ENCODE measurements at places on chromosomes 16 and 17.

GRCh38 chr16:11535494-11535893 is 51.2 kb downstream of the LITAF start:
- no peak for DNase-seq

- peak; percentile 41 for DNase-seq
Measured at GRCh38 chr16:2032285-2033056, 5.8 kb downstream of the NHERF2 start.

GRCh38 chr17:47898241-47898640 is 2.2 kb downstream of the SP2 start:
- DNase-seq = no peak

- no peak for DNase-seq
Measured at GRCh38 chr16:67719778-67720144, 645 bp upstream of the GFOD2 start.

- DNase-seq = peak; percentile 55
Measured at GRCh38 chr17:17681744-17682292, 560 bp downstream of the RAI1 start.

DNA sequence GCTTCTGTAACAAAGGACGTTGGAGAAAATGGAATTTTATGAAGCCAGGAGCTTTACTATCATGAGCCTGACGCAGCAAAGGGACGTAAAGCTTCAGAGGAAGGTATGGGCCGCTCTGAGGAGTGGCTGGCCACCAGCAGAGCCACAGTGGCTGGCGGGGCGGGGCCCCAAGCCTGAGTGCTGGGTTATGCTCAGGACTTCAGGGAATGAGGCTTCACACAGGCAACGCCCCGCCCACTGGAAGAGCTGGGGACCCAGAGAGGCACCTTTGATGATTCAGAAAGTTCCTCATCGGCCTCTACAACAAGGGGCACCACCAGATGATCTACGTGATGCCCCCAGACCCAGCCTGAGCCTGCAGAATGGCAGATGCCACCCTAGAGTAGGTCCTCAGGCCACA is 8.8 kb downstream of the NOB1 start:
- no peak for DNase-seq

- no peak for DNase-seq
Measured at GRCh38 chr16:66901626-66902025, 17.1 kb downstream of the CDH16 start.

GRCh38 chr16:845351-845745 is 44.8 kb upstream of the GNG13 start:
- no peak for DNase-seq

GRCh38 chr16:17277981-17278381 is 192.8 kb downstream of the XYLT1 start:
- DNase-seq = peak; percentile 27

- DNase-seq = no peak
Measured at GRCh38 chr17:77460514-77461046, 319.8 kb downstream of the SEC14L1 start.

- no peak for DNase-seq
Measured at GRCh38 chr16:67571981-67572431, 9.7 kb downstream of the CTCF start.

DNA sequence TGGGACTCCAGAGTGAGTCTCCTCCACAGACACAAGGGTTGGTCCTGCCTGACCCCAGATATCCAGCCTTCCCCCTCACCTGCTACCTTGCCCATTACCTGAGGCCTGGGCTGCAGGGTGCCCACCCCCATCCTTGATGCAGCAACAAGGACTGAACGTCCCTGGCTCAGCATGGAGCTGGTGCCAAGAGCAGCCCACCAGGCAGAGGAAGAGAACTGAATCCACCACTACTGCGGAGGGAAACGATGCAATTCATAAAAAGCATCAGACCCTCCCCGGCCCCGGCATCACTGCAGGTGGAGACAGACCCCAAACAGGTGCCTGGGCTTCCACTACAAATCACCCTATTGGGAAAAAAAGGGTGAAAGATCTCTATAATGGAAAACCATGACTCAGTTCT is 131.0 kb upstream of the TNRC6C start:
- DNase-seq = no peak

DNA sequence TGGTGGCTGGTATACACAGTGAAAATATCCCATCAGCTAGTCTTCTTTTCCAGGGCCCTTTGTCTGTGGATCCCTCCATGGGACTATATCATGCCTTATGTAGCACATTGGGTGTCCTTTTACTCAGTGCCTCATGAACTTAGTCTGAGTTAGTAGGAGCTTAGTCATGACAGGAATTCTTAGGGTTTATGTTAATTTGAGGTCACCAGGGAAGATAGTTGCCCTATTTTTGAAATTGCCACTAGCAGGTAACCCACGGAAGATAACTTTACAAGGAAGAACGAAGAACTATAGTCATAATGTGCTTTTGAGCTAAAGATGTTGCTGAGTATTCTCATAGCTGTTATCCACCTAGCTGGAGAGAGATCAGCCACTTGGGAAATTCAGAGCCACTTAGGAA is 14.8 kb upstream of the PLK1 start:
- DNase-seq = no peak

DNA sequence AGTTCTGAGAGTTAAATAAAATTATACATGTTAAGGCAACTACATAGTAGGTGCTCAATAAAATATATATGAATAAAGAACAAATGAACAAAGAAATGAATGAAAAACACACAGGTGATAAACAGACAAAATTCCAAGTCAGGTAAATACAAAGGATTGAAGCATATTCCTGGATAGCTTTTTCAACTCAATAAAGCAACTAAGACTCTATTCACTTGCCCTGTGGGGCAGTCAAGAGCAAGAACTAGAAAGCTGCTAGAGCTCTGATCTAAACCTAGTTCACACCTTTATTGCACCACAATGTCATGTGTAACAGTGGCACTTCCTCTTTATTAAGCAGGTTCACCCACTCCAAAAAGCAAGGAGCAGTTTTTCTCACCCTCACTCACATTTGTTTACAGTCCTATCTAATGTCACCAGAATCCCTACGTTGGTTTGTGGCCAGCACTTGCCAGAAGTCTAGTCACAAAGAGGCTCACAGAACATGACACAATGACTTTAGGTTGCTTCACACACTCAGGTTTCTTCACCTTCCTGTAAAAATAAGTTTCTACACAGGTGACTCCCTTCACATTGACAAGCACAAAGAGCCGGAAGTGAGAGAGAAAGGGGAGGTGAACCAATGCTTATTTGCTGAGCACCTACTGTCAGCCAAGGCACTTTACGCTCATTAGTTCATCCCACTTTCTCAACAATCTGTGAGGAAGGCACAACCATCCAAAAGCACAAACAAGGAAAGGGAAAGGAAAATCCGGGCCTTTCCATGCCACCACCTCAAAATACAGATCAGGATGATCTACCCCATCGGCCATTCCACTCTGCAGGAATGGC is 70.8 kb downstream of the XPO6 start:
- DNase-seq = no peak

DNA sequence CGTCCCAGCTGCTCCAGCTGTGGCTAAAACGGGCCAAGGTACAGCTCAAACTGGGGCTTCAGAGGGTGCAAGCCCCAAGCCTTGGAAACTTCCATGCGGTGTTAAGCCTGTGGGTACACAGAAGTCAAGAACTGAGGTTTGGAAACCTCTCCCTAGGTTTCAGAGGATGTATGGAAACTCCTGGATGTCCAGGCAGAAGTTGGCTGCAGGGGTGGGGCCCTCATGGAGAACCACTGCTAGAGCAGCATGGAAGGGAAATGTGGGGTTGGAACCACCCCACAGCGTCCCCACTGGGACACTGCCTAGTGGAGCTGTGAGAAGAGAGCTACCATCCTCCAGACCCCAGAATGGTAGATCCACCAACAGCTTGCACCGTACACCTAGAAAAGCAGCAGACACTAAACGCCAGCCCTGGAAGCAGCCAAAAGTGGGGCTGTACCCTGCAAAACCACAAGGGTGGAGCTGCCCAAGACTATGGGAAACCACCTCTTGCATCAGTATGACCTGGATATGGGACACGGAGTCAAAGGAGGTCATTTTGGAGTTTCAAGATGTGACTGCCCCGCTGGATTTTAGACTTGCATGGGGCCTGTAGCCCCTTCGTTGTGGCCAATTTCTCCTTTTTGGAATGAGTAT is 2.2 kb downstream of the SDR42E1 start:
- DNase-seq = no peak

Data from uterus (tissue), 4 donors.